Activated CD8-positive, alpha-beta T cell treated with anti-CD3 and anti-CD28 coated beads for 36 hours (primary cell): ENCODE measurements at places on chromosomes 3 and 15.

DNA sequence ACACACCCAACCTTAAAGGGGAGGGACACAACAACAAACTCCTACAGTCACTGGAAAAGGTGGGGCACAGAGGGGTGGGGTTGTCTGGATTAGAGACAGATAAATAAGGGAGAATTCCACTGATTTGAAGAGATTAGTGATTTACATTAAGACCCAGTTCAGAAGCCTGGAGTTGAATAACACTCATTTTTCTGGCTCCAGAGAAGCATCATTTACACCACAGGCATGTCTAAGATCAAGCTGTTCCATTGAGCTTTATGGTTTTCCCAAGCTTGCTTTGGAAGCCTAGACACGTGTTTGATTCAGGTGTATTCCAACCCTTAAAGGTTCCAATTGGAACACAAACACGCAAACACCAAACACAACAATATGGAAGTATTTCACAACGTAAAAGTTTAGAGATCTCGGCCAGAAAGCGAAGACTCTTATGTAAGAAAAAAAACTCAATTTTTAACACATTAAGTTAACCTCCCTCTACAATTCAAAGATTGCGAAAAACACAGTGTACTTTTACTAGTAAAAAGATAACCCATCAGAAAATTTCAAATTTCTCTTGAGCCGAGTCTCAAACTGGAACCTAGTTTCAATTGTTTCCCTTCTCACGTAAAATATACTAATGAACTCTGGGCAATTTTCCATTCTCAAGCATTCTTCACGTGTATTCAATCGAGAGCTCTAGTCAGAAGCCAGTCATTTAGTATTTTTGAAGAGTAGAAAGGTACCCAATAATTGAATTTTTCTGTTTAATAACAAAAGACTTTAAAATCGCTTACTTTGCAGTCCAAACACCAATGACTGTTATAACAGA, 2.1 kb downstream of the TRA2B start:
- no peak for DNase-seq

DNA sequence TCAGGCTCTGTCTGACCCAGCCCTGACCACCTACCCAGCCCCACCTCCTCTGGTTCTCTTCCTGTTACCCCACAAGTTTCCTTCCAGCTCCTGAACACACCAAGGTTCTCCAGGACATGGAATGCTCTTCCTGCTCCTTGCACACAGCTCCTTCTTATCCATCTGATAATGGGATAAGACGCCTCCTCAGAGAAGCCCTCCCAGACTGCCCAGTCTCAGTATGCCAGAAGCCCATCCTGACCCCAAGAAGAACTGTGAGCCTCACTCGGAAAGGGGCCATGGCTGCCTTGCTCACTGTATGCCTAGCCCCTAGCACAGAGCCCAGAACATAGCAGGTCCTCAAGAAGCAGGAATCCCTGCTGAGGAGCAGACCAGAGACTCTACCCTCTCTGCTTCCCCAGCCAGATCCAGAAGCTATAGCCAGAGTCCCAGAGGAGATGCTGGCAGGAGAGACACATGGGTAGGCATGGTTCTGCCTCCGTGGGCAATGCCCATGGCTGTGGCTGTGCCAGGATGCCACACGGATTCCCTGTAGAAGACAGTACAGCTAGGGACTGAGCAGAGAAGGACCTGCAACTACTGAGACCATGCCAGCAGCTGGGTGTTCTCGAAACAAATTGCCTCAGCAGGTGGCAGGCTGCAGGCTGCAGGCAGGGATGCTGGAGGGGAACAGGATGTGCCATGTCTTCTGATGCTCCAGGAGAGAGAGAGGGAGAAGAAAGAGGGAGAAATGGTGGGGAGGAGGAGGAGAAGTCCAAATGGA, 74.0 kb upstream of the LINGO1 start:
- DNase-seq: no peak

DNA sequence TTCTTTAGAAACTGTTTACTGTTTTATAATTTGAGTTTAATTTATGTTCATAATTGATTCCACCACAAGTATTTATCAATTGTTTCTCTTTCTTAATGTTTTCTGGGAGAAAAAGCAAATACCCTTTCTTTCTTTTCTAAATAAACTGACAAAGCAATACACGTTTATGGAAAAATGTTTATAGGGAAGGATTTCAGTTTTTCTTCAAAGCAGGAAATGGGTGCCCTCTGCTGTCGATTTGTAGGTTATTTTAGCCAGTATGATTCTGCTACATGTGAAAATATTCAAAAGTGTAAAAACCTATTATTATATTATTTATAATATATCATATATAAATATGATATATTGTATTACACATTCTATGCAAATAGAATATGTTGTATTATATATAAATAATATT, 921.0 kb upstream of the ROBO1 start:
- DNase-seq: no peak

DNA sequence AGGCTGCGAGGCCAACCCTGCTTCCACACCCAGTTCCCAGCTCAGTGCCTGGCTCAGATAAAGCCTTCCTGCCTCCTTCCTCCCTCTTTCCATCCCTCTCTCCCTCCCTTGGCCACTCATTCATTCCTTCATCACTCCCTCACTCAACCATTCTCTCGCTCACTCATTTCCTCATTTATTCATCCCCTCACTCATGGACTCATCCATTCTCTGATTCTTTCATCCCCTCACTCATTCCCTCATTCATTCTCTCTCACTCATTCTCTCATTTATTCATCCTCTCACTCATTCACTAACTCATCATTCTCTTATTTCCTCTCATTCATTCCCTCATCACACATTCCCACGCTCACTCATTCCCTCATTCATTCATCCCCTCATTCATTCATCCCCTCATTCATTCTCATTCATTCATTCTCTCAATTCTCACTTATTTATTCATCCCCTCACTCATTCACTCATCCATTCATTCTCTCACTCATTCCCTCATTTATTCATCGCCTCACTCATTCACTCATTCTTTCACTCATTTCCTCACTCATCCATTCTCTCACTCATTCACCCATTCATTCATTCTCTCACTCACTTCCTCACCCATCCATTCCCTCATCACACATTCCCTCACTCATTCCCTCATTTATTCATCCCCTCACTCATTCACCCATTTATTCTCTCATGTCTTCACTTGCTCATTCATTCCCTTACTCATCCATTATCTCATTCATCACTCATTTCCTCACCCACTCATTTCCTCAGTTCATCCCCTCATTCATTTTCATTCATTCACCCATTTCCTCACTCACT, 13.2 kb downstream of the ABTB1 start:
- no peak for DNase-seq

DNA sequence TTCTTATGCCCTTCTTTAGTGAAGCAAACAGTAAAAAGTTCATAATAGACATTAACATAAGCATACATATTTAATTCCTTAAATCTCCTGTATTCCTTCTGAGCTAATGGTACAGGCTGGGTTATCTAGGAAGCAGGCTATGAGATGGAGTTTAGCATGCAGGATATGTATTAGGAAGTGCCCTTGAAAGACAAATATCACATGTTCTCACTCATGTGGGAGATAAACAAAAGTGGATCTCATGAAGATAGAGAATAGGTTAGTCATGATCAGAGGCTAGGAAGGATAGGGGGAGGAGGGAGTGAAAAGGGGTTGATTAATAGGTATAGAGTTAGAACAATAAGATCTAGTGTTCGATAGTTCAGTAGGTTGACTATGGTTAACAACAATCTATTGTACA, 105.4 kb downstream of the CLASP2 start:
- no peak for DNase-seq

DNA sequence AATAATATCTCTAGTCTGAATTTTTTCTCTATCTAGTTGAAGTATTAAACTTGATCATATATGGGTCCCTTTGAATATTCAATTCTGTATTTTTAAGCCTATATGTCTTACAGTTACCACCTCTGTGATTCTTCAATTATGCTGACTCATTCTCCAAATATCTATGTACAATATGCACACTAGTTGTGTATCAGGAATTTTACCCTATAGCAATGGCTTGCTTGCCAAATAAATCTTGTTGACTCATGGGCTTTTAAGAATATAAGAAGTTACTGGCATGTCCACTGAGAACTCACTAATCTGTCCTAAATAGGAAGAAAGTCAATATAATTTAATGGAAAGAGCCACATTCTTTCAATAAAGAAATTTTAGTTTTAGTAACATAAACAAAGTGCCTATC, 656.3 kb downstream of the RBMS3 start:
- DNase-seq: no peak

DNA sequence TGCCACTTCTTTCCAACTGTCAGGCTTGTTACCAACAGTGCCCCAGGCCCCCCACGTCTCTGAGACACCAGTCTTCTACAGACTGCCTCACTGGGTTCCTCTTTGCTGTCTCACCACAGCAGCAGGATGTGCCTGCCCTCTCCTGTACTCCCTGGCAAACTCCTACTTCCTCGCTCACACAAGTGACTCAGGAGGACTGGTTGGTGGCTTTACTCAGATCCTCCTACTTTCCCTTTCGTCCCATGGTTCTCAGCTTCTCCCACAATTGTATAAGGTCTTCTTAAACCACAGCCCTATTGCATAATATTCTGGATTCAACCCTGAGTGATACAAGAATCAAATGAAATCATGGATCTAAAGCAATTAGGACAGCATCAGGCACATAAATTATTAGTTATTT, 246.6 kb upstream of the PROK2 start:
- DNase-seq: no peak

- DNase-seq: no peak
These were observed 244.4 kb upstream of the TOPAZ1 start for GRCh38 chr3:43997316-43997715.
